ENCODE measurements at places on chromosomes 2 and 18.

- no peak for DNase-seq
Measured at GRCh38 chr18:79476918-79477571, 81.3 kb downstream of the NFATC1 start.

DNA sequence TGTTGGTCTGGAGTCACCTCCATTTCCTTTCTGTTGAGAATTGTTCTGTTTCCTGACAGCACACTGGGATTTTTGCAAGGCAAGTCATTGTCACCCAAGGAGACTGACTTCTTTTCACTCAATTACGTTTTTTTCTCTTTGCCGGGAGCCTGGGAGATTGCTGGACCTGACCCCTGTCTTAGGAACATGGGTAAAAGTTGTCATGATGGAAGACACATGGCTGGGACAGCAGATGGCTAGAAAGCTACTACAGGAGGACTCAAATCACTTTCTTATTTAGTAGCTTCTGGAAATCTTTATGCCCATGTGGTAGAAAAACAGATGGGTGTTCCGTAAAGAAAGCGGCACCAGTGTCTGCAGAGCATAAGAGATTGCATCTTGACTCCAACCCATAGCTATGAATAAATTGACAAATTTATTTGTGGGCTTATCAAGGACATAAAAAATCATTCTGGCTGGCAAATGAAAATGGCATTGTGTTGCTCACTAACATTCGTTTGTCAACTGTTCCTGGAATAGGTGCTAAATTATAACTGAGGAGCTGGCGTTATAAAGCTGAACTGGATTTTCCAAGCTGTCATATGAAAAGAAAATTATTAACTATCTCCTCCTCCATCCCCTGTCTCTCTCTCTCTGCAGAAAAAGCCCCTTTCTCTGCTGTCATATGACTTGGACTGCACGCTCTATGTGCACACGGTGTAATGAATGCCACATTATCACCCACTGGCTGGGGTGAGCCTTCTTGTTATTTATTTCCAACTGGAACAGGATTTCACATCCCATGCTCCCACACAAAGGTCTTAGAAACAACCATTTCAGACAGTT lies 159.8 kb downstream of the SH3RF3 start:
- no peak for DNase-seq

DNA sequence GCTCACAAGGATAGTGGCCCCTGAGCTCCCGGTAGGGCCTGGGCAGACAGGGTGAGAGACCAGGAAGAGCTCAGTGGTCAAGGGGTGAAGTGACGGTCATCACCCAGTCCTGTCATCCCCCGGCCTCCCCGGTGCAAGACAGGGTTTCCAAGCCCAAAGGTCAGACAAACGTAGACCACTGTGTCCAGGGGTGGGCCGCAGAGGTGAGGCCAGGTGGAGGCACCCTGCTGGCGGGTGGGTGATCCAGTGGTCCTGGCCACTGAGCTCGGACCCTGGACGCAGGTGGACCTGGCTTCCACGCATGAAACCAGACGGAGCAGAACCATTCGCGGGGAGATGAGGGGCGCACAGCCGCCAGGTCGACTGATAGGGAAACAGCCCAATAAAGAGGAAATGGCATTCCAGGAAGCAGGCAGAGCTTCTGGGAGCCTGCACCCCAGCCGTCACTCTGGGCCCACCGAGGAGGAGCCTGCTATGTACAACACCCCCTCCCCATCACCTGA lies 14.4 kb upstream of the SNED1 start:
- no peak for DNase-seq

GRCh38 chr2:217327953-217328621 lies 468.2 kb upstream of the TNP1 start:
- DNase-seq: no peak

GRCh38 chr2:151767536-151767935 lies 33.3 kb upstream of the NEB start:
- DNase-seq: no peak

- DNase-seq: peak; percentile 52
Measured at GRCh38 chr2:12051831-12052230, 305.4 kb downstream of the LPIN1 start.

DNA sequence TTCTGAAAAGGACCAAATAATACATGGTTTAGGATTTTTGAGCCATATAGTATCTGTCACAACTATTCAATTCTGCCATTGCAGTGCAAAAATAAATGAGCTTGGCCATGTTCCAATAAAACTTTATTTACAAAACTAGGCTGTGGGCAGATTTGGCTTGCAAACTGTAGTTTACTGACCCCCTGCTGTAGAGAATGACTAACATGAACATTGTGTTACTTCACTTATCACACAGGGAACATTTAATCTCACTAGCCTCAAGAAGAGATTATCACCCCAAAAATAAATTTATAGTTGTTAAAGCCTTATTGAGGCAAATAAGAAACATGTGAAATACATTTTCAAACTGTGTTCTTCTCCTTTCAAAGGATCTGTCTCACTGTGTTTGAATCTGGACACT lies 766.2 kb downstream of the MBD2 start:
- DNase-seq: no peak

GRCh38 chr2:239288237-239288636 lies 112.6 kb downstream of the HDAC4 start:
- no peak for DNase-seq

GRCh38 chr18:49812286-49813068 lies 856 bp downstream of the ACAA2 start:
- peak; percentile 16 for DNase-seq

- peak; percentile 1 for DNase-seq
Measured at GRCh38 chr2:189441709-189442074, 418 bp downstream of the WDR75 start.

- DNase-seq: no peak
Measured at GRCh38 chr2:218822622-218823021, 9.0 kb downstream of the PRKAG3 start.

GRCh38 chr2:119862127-119862889 lies 102.6 kb downstream of the PTPN4 start:
- no peak for DNase-seq

DNA sequence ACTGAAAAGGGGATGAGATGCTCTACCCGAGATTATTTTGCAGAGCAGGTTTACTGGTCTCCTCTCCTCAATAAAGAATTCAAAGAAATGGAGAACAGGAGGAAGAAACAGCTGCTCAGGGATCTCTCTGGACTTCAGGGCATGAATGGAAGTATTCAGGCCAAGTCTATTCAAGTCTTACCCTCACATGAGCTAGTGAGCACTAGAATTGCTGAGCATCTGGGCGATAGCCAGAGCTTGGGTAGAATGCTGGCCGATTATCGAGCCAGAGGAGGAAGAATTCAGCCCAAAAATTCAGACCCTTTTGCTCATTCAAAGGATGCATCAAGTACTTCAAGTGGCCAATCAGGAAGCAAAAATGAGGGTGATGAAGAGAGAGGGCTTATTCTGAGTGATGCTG lies 60.0 kb downstream of the PIKFYVE start:
- no peak for DNase-seq

- DNase-seq: no peak
Measured at GRCh38 chr2:162521871-162522650, 178.1 kb downstream of the GCA start.

GRCh38 chr2:168255866-168256265 lies 8.5 kb upstream of the STK39 start:
- DNase-seq: no peak

GRCh38 chr2:46377666-46378560 lies 80.7 kb downstream of the EPAS1 start:
- DNase-seq: no peak

DNA sequence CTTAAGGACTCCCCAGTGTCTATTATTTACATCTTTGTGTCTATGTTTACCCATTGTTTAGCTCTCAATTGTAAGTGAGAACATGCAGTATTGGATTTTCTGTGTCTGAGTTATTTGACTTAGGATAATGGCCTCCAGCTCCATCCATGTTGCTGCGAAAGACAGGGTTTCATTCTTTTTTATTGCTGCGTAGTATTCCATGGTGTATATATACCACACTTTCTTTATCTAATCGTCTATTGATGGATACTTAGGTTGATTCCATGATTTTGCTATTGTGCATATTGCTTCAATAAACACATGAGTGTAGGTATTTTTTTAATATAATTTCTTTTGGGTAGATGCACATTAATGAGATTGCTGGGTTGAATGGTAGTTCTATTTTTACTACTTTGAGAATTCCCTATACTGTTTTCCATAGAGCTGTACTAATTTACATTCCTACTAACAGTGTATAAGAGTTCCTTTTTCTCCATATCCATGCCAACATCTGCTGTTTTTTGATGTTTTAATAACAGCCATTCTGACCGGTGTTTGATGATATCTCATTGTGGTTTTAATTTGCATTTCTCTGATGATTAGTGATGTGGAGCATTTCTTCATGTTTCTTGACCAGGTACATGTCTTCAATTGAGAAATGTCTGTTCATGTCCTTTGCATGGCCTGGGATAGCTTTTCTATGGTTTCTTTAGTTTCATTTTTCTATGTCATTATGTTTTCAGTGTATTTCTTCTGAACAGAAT lies 21.8 kb downstream of the MTCL1 start:
- DNase-seq: no peak

DNA sequence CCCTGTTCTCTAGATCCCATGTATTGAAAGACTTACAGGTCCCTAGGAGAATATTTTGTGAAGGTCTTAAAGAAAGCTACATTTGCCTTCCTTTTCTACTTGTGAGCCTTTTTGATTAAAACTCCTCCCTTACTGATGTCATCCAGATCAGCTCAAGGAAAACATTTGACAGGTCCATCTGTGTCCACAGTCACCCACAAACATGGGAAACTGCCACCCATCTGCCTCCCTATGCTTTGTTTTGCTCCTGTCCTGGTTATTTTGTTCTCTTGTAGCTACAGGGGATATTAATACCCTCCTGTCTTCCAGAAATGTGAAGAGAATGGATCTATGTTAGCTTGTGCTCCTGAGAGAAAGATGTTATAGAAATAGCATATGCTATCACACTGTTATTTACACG lies 203.6 kb upstream of the GALNT5 start:
- no peak for DNase-seq

- DNase-seq: peak; percentile 20
Measured at GRCh38 chr18:29034113-29034856, 857.4 kb upstream of the CDH2 start.

DNA sequence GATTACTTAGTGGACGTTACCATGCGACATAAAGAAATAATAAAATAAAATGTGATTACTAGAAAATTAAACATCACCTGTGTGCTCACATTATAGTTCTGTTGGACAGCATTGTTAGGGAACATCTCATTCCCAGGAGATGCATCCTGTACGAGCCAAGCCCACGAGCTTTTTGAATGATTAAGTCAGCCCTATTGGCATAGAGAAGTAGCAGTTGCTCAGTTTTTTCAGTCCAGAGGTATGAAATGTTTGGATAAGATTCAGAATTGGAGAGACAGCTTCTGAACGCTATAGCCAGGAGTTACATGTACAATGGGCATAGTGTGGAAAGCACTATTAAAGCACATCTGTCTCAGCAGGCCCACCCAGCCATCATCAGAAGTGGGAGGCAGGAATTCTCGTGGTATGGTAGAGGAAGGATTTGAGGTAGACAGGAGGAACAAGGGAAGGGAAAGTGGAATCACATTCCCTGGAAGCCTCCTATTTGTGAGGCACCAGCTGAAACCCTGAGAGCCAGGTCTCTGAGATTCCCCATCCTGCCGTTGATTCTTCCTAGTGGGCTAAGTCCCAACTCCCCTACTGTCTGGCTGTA lies 8.6 kb downstream of the SPATS2L start:
- DNase-seq: peak; percentile 73

- peak; percentile 84 for DNase-seq
Measured at GRCh38 chr2:159044804-159045286, 76.4 kb downstream of the TANC1 start.

GRCh38 chr18:37122877-37123276 lies 293.9 kb downstream of the KIAA1328 start:
- DNase-seq: no peak

GRCh38 chr2:207855591-207855990 lies 85.9 kb upstream of the FZD5 start:
- no peak for DNase-seq

DNA sequence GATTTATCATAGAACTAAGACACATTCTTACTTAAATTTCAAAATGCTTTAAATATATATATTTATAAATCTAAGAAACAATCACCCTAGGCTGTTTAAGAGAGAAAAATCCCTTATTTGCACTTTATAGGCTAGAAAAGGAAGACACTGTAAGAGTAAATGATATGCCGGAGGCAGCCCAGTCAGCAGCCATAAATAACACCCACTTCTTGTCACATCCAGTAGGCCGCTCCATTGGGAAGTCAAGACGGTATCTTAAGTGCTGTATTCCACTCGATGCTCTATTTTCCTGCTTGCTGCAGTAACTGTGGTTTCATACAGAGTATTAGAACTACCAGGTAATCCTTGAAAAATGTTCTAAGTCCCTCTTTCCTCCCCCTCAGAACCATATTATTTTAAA lies 57.9 kb downstream of the ABCA12 start:
- no peak for DNase-seq

DNA sequence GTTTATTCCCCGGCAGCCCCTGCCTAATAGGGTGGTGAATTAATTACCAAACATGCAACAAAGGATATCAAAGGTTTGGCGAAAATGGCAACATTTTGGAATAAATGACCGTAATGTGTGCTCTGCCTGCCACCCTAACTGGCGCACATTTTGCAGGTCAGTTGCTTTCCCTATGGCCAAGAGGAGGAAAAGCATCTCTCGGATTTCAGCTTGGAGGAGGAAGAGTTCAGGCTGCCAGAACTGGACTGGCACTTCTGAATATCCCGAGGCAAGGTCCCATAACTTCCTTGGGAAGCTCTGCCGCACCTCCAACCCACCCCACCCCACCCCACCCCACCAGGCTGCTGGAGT lies 37.1 kb downstream of the SLC25A52 start:
- no peak for DNase-seq

- DNase-seq: peak; percentile 17
Measured at GRCh38 chr2:181268174-181268867, 188.9 kb upstream of the ITGA4 start.

DNA sequence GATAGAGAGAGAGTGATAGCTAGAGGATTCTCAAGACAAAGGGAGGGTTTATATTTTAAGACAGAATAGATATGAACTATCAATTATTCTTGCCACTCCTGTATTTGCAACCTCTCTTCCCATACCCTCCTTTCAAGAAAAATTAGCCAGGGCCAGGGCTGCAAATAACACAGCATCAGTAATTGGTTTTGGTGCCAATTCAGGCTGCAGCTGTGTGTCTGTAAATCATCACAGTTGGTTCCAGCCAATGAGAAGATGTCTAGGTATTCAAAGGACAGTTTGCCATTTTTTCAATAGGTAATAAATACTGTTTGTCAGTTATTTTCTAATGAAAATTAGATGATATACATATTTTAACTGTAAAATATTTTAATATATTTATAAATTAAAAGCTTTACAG lies 73.5 kb downstream of the WDPCP start:
- DNase-seq: no peak

- peak; percentile 79 for DNase-seq
Measured at GRCh38 chr2:159960414-159960813, 102.0 kb downstream of the PLA2R1 start.
